NCI-H2081 (cell line): ENCODE measurements at places on chromosomes 1 and 21.

DNA sequence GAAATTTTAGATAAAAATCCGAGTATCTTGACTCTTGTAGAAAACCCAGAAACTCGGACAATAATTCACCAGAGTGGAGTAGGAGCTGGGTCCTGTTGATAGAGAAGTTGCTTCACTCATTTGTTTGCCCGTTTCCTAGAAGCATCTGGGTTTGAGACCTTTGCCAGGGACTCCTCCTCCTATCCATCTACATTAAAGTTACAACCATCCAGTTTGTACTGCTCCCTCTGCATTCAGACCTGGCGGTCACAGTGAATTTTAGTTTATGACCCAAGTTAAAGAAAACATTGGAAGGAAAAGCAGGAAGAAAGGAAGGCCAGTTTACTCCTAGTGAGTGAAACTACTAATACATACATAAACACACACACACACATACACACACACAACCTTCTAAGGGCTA lies 64.6 kb downstream of the CLDN17 start:
- no peak for DNase-seq

- peak; percentile 32 for DNase-seq
Observed at GRCh38 chr1:152185544-152186391, 26.7 kb upstream of the RPTN start.

GRCh38 chr1:8680664-8681650 lies 136.5 kb downstream of the RERE start:
- DNase-seq, result no peak

GRCh38 chr1:22524481-22524880 lies 38.8 kb upstream of the EPHA8 start:
- DNase-seq, result no peak

GRCh38 chr1:85224295-85224694 lies 23.5 kb upstream of the SYDE2 start:
- no peak for DNase-seq

DNA sequence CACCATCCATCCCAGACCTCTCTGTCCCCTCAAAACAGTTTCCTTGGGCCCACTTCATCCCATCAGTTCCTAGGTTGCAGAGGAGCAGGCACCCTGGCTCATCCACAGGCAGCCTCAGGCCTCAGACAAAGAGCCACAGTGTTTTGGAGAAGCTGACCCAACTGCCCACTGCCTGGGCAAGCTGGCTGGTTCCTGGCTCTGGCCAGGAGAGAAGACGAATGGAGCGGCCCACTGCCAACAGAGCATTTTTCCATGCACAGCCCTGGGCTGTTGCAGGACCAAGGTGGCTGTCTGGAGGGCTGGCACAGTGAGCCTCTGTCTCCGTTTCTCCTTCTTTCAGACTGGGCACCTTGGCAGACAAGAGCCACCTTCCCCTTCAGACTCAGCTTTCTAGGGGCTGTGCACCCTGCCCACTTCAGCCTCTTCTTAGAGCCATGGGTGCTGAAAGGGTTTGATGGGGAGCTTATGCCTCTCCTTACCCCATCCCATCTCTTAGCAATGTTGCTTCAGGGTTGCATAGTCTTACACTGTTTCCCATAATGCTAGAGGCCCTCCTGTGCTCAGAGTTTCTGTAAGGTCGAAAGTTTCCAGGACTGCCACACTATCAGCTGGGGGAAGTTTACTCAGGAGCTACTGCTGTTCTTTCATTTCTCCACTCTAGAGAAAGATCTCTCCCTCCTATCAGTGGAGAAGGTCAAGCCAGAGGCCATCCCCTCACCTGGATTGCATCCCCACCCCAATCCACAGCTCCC lies 973 bp downstream of the FMOD start:
- DNase-seq, result no peak

DNA sequence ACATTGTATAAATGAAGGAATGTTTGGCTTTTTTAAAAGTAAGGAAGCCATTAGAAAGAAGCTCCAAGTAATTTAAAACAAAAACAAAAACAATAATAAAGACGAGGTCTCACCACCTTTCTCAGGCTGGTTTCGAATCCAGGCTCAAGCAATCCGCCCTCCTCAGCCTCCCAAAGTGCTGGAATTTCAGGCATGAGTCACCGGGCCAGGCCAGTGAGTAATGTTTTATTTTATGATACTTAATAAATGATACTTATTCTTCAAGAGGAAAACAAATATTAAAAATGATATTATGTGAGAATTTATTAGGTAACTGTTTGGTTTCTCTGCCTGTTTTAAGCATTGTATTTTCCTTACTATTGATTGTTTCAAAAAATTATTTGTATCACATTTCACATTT lies 201.4 kb upstream of the BRINP3 start:
- DNase-seq, result no peak

- no peak for DNase-seq
Observed at GRCh38 chr1:59520194-59520593, 223.3 kb downstream of the FGGY start.

- no peak for DNase-seq
Observed at GRCh38 chr1:178537382-178538090, 24.6 kb downstream of the TEX35 start.
